ENCODE measurements at places on chromosomes 16 and 17. TPM values are rescaled to one million over a fixed set of nuclear protein-coding genes. Genes with fewer than 3 reads are reported as not detected.

- no peak for DNase-seq
- H3K27me3 ChIP-seq = no peaks in the 10 kb centered on the region
- no peaks in the 10 kb centered on the region for H3K36me3 ChIP-seq
- H3K27ac ChIP-seq = no peak overlapping the region
Measured at GRCh38 chr17:58207451-58207850, 11.6 kb downstream of the MKS1 start.

The MON1B gene
- total RNA-seq = 26.6 TPM

The SUZ12 gene
- total RNA-seq = 17.9 TPM

GRCh38 chr17:31394544-31394943 is 3.1 kb downstream of the RAB11FIP4 start:
- no peak overlapping the region for H3K4me3 ChIP-seq
- H3K4me1 ChIP-seq = no peaks in the 10 kb centered on the region
- DNase-seq = no peak
- H3K27ac ChIP-seq = no peak overlapping the region

DNA sequence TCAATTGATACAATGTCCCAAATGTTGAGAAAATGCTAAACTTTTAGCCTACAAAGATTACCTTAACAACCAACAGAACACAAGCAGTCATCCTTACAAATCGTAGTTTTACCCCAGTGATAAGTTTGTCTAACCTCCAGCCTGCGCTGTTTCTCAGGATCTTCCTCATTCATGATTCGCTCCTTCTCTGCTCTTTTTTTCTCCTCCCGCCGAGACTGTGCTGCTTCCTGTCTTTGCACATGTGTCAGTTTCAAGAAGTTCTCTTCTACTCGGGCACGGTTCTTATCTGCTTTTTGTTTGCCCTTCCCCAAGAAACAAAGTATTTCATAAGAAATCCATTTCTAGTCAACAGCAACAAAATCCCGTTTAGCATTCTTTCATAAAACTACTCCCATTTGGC is 10.2 kb upstream of the STRADA start:
- H3K36me3 ChIP-seq = peaks cover 10% of the 10 kb centered on the region
- DNase-seq = no peak
- no peak overlapping the region for H3K4me3 ChIP-seq
- no peaks in the 10 kb centered on the region for H3K27me3 ChIP-seq
- H3K27ac ChIP-seq = no peak overlapping the region

The ALOXE3 gene
- not detected for total RNA-seq

DNA sequence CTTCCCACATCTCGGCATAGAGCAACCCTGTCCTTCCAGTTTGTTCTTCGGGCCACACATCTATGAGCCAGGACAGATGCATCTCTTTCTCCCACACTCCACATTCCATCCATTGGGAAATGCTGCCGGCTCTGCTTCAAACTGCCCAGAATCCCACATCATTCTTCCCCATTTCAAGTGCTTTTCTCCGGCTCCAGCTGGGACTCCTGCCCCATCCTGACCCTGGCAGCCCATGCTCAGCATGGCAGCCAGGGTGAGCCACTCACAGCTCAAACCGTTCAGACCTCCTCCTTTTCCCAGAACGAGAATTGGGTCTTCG is 132.8 kb upstream of the SDK2 start:
- H3K27me3 ChIP-seq = peaks cover 24% of the 10 kb centered on the region
- H3K36me3 ChIP-seq = no peaks in the 10 kb centered on the region
- H3K4me1 ChIP-seq = no peaks in the 10 kb centered on the region
- H3K4me3 ChIP-seq = no peak overlapping the region
- no peak for DNase-seq

All from breast epithelium (tissue), 4 donors.